ENCODE measurements at places on chromosomes 6 and 20.
A peak's percentile ranks its signal among the peaks of the same experiment; 100 is the strongest.

- DNase-seq, result no peak
These were observed 72.3 kb downstream of the GRM4 start for GRCh38 chr6:34073540-34073939.

- DNase-seq, result no peak
These were observed 175.2 kb upstream of the ARID1B start for GRCh38 chr6:156602066-156602385.

GRCh38 chr6:159594750-159595117, 98.3 kb downstream of the SOD2 start:
- peak; percentile 79 for DNase-seq

GRCh38 chr20:346640-347316, at the start of gene NRSN2:
NRSN2 (plus strand) TSS chr20:347111; CDS start chr20:349644, 2,533 bp downstream.
- DNase-seq, result no peak

GRCh38 chr6:150573041-150573681, 26.5 kb upstream of the PLEKHG1 start:
- DNase-seq, result no peak
